PC-3 (cell line): ENCODE measurements at places on chromosomes 13 and 19. TPM values are rescaled to one million over a fixed set of nuclear protein-coding genes. Genes with fewer than 3 reads are reported as not detected.

- DNase-seq = peak; percentile 68
These were observed 485.5 kb downstream of the DIAPH3 start for GRCh38 chr13:59677966-59678814.

Gene SCEL
- 3.0 and 3.5 TPM in 2 replicates for total RNA-seq

Gene CEACAM3
- total RNA-seq = not detected in 2 replicates

- DNase-seq = no peak
These were observed 7.6 kb downstream of the POU4F1 start for GRCh38 chr13:78595495-78596398.

DNA sequence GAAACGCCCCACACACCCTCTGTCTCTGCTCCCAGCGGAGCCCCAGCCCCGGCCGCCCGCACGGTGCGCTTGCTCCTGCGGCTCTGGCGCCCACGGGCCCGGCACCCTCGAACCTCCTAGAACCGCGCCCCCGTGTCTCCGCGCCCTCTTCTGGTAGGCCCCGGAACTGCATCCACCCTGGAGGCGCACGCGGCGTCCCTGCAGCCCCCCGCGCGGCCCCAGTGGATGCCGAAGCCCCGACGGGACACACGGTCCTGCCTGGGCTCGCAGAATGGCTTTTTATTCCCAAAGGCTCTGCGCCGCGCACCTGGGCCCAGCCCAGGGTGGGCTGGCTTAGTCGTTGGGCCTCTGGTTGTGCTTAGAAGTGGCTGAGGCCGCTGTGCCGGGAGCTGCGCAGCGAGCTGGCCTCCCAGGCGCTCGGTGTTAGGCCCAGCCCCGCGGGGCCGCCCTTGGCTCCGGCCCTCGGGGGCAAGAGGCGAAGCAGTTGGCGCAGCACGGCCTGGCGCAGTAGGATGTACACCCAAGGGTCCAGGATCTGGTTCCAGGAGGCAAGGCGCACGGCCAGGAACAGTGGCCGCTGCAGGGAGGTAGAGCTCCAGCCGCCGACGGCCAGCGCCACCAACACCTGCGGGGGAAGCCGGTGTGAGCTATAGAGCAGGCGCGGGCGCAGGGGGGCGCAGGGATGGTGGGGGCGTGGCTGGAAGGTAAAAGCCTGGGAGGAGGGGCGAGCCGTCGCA is 2.8 kb downstream of the PTGER1 start:
- peak; percentile 72 for DNase-seq

DNA sequence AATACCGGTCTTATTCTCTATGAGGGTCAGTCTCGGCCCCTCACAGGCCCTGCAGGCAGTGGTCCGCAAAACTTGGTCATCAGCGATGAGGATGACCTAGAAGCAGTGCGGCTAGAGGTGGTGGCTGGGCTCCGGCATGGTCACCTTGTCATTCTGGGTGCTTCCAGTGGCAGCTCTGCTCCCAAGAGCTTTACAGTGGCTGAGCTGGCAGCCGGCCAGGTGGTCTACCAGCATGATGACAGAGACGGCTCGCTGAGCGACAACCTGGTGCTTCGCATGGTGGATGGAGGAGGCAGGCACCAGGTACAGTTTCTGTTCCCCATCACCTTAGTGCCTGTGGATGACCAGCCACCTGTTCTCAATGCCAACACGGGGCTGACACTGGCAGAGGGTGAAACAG is 1.8 kb downstream of the FREM2 start:
- DNase-seq = no peak

GRCh38 chr13:113428871-113429607 is 24.2 kb downstream of the ADPRHL1 start:
- DNase-seq = no peak

- no peak for DNase-seq
These were observed 1381.9 kb downstream of the EFNB2 start for GRCh38 chr13:105153611-105154010.

GRCh38 chr19:3179739-3180293 is 1.2 kb downstream of the S1PR4 start:
- no peak for DNase-seq

DNA sequence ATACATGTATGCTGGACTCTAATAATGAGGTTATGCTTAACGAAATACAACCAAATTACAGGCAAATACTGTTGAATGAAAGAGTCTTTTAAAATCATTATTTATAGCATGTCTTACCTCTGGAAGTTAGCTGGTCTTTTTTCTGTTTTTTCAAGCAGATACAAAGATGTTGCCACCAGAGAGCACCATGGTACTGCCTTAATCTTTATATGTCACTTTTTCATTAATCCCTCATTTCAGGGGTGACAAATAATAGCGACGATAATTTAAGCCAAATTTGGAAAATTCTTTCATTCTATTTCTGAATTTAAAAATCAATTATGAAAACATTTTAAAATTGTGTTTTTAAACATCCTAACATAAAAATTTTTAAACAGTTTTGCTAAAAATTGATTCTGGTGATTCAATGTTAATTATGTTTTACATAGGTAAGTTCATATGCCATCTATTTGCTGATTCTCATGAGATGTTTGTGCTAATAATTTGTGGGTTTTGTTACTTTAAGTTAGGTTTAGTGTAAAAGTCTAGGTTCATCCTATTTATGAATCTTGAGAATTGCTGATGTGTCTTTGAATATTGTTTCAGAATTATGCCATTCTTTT is 379.3 kb upstream of the SGCG start:
- DNase-seq = no peak

Gene PRSS57
- total RNA-seq = not detected in 2 replicates

- no peak for DNase-seq
These were observed 50.1 kb downstream of the KL start for GRCh38 chr13:33066329-33066728.

DNA sequence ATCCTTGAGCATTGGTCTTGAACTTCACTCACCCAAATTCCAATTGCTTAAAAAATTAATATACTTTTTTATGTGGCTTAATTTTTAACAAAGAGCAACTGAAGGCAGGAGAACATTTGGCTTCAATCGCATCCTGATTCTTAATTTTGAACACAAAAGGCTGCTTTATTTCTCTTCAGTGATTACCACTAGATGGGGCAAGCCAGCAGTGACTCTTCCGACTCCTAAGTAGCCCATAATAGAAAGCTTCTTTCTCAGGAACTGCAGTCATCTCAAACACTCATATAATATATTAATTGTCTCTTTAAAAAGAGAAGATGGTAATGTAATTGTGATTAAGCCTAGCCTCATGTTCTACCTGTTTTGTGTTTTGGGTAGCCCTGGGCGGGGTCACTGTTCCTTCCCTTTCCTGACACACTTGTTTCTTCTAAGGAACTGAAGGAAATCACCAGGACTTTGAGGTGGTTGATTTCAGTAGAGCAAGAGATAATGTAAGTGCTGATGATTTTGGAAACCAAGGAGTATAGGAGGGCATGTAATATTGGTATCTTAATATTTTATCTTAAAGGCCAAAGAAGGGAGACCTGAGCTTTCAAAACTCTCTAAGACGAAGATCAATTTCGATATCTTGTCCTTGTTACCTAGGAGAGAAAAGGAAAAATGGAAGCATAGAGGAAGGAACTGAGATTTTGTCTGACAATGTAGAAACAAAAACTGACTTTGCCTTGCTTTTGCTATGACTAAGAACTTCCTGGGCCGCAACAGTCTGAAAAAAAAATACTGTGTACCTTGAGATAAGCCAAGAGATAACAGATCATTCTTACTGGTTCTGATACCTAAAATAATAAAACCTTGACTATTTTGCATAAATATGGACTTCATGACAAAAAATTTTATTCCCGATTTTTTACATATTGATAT is 73.1 kb downstream of the TNFSF13B start:
- DNase-seq = peak; percentile 49

GRCh38 chr19:54100561-54100960 is at the start of gene OSCAR:
Gene OSCAR (minus strand): TSS chr19:54100803. CDS start chr19:54100792, 11 bp downstream.
- DNase-seq = no peak

- no peak for DNase-seq
These were observed 15.7 kb downstream of the PRAM1 start for GRCh38 chr19:8486661-8487136.

- DNase-seq = no peak
These were observed 25.2 kb downstream of the DGKH start for GRCh38 chr13:42073683-42074082.

GRCh38 chr19:32652894-32653598 is 21.9 kb downstream of the ANKRD27 start:
- DNase-seq = no peak

GRCh38 chr13:98544104-98544710 is 32.7 kb downstream of the STK24 start:
- no peak for DNase-seq

Gene ZNF71
- total RNA-seq = 8.8 and 14.2 TPM in 2 replicates

GRCh38 chr19:36939153-36939552 is 23.0 kb downstream of the ZNF568 start:
- no peak for DNase-seq

DNA sequence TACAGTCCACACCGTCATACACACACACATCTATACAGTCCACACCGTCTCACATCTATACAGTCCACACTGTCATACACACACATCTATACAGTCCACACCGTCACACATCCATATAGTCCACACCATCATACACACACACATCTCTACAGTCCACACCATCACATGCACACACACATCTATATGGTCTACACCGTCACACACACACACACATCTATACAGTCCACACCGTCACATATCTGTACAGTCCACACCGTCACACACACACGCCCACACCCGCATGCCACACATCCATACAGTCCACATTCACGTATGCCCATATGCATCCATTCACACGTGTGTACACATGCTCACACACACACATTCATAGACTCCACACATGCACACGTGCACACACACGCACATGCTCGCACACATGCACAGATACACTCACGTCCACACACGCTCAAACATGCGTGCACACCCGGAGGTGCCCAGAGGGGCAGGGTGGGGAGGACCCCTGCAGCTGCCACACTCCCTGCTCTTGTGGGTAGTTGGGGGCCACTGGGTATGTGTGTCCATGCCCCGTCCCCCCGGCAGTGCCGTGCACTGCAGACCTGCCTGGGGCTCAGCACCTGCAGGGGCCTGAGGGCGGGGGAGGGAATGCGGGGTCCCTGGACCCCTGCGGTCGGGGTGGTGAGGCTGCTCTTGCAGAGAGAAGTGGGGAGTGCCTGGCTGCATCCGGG is 29.2 kb downstream of the PIAS4 start:
- DNase-seq = no peak

Gene ZNF554
- 1.6 and 2.3 TPM in 2 replicates for total RNA-seq

GRCh38 chr13:68232351-68233130 is 1002.4 kb upstream of the PCDH9 start:
- DNase-seq = no peak

Gene CFAP97D2
- not detected in 2 replicates for total RNA-seq

DNA sequence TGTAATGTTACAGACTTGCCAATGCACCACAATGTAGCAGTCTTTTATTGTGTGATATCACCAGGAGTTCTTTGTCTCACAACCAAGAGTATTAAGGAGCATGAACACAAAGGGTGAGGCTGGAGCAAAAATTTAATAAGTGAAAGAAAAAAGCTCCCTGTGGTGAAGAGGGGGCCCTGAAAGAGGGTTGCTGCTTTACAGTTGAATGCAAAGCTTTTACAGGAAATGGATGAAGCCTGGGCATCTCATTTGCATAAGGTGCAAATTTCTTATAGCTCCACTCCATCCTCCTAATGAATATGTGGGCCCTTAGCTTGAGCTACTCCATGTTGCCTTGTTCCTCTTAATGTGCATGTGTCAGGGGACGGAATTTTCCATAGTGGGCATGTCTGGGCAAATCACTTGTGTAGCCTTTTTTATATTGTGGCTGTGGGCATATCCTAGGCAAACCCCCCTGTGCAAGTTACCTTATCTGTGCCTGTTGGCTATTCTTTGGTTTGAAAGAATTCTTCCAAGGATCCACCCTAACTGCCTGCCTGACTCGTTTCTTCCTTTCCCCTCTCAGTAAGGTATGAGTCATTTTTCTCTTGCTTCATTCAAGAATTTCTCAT is 45.3 kb upstream of the TRPC4 start:
- no peak for DNase-seq

DNA sequence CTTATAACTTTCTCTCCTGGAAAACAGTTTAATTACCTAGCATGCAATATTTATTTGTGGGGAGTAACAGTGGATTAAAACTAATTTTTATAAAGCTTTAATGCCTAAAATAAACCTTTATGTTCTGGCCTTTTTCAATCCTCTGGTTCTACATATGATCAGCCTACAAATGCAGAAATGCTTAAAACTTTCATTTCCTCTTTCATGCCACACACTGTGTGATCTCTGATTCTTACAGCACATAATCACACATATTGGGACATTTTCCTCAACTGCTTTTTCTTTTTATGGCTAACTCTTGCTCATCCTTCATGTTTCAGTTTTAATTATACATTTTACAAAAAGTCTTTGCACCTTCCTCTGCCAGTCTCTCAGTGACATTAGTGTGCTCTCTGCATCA is 910.8 kb upstream of the SLITRK6 start:
- DNase-seq = no peak

- DNase-seq = no peak
These were observed 50.0 kb downstream of the BRD4 start for GRCh38 chr19:15282311-15282705.

GRCh38 chr13:51623473-51623872 is 39.2 kb downstream of the WDFY2 start:
- no peak for DNase-seq

GRCh38 chr13:94505730-94506129 is 26.2 kb upstream of the DCT start:
- no peak for DNase-seq
